ENCODE measurements at places on chromosomes 11 and 22.

DNA sequence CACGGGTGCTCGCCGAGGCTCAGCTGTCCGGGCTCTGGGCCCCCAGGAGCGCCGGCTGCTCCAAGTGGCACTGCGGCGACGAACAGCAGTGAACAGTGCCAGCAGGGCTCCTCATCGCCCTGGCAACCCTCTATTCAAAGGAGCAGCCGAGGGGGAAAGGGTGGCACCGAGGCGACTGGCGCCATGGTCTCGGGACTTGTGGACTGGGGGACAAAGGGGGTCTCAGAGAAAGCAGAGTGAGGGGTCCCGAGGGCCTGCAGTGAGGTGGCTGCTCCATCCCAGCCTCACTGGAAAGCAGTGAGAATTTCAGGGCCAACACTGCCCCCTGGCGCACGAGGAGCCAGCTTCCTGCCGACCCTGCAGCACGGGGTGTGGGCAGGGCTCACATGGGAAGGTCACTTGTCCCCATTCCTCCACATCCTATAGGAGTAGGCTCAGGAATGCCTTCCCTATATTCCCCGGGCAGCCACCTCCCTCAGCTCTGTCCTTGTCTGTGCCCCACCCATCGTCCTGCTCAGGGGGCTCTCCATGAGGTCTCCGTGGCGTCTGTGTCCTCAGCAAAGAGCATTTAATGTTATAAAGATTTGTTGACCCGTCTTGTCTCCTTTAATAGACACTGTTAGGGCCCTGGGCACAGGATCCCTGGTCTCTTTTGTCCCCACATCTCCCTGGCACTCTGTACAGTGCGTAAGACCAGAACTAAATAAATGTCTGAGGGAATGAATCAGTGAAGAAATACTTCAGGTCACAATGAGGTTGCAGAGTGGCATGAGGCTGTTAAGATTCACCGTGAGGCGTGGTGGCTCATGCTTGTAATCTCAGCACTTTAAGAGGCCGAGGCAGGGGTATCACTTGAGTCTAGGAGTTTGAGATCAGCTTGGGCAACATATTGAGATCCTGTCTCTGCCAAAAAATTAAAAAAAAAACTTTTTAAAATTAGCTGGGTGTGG is 26.4 kb downstream of the LRFN4 start:
- peak; percentile 54 for DNase-seq

DNA sequence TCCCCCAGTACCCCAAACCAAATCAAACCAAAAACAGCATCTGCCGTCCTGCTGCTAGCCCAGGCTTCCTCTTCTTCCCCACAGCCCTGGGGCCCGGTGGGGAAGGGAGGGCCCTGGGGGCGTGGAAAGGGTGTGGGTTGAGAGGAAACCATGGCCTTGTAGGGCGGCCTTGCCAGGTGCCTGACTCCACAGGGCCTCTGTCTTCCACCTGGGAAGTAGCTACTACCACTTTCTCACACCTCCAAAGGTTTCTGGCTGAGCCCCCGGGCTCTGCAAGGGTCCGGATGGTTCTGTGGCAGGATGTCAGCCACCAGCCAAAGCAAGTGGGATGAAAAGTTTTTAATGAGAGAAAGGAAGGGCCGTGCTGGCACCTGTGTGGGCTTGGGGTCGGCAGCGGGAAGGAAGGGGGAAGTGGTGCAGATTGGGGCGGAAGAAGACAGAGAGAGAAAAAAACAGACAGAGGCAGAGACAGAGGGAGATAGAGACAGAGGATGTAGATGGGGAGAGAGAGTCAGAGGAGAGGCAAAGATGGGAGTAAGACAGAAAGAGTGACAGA is 10.5 kb downstream of the TPST2 start:
- DNase-seq: peak; percentile 49

GRCh38 chr11:121681550-121682268 is 228.9 kb upstream of the SORL1-AS1 start:
- DNase-seq: no peak

DNA sequence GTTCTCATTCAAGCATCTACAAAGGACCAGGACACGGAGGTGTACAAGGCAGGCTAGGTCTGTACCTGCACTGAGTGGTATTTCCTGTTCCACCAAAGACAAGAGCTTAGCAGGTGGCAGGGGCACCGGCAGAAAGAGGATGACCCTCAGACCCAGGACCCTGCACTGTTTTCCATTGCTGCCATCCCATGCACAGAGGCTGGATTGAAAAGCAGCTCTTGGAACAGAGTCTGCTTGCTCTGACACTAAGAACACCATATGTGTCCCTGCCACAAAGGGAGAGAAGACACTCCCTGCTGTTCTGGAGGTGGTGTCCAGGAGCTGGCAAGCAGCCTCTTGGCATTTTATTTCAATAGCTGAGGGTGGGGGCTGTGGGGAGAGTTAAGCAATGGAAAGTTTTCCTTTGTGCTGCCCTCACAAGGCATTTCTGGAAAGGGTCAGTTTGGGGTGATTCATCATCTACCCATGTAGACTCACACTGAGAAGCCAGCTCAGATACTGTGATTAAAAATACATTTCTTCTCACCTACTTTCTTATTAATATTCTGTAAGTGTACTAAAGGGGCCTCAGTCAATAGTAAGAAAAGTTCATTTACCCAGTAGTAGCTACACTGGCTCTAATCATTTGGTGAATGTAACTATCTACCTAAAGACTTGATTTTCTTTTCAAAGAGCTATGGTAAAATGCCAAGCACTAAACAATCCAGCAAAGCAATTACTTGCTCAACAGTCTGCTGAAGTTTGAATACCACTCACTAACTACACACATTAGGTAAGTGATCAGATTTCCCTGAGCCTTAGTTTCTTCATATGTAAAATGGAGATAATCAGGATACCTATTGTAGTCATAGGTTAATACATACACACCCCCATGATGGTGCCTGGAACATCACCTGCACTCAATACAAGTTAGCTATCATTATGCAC is 55.2 kb downstream of the SLC1A2 start:
- DNase-seq: no peak

DNA sequence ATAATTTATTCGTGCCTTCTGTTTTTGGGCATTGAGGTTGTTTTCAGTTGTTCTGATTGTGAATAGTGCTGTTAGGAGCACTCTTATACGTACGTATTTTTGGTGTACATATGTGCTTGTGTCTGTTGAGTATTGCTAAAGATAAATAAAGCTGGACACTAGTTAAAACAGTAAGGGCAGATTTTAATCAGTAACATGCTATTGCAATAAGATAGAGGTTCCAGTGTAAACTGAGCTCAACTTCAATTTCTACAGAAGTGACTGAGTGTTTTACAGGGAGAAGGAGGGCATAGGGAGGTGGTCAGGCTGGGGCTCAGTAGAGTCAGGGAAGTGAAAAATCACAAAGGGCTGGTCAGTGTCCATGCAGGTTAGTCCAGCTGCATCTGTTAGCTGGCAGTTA is 76.0 kb upstream of the PARVA start:
- DNase-seq: no peak

GRCh38 chr11:45141171-45141570 is 5.3 kb upstream of the PRDM11 start:
- no peak for DNase-seq

All from naive thymus-derived CD4-positive, alpha-beta T cell (primary cell).